Activated CD4-positive, alpha-beta T cell treated with anti-CD3 and anti-CD28 coated beads, Interleukin-2, amount 50 U/mL, for 16 hours (primary cell): ENCODE measurements at places on chromosomes 1 and 21.
A peak's percentile ranks its signal among the peaks of the same experiment; 100 is the strongest.

DNA sequence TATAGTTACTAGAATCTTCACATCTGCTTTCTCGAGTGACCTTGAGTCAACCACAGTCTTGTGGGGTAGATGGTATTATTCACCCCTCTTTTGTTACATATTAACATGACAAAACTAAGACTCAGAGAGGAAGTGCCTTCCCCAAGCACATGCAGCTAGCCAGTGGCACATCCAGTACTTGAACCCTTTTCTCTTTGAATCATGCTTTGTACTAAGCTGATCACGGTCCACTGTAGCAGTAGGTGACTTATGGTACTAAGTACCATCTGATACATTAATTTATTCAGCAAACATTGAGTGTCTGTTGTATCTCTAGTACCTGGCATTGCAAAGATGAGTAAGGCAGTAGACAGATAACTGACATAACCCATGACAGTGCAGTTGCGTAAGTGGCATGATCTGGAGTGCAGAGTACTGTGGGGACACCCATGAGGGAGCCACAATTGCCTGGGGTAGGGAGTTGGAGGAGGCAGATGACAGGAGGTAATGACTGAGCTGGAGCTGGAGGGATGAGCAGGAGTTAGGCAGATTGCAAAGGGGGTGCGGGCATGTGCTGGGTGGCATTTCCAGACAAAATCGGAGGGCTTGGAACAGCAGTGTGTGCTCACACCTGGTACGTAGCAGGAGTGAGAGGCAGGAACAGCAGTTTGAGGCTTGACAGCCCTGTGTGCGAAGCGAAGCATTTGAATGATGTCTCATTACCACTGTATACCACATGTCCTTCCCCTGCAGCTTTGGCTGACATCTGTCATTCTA is 29.8 kb downstream of the UCK2 start:
- DNase-seq = peak; percentile 14

DNA sequence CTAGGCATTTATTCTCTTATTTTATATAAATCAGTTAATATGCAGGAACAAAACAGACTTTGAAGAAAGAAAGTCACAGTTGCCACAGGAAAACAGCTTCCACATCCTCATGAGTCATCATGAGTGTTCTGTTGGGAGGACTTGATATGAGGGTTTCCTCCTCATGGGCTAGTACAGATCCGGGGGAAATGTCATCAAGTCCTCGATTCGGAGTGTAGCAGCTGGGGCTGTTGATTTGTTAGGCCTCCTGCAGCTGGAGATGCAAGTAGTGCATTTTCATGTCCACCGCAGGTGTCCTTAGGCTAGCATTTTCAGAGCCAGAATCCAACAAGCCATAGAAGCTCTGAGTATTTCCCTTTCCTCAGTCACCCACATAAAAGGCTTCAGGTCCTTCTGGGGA is 36.7 kb downstream of the ADAM30 start:
- DNase-seq = peak; percentile 51

GRCh38 chr21:33268737-33269441 is 2.7 kb downstream of the IL10RB start:
- peak; percentile 20 for DNase-seq

- DNase-seq = no peak
Measured at GRCh38 chr1:57590978-57591377, 167.1 kb upstream of the DAB1 start.

- no peak for DNase-seq
Measured at GRCh38 chr1:88052167-88052566, 631.9 kb upstream of the PKN2 start.

DNA sequence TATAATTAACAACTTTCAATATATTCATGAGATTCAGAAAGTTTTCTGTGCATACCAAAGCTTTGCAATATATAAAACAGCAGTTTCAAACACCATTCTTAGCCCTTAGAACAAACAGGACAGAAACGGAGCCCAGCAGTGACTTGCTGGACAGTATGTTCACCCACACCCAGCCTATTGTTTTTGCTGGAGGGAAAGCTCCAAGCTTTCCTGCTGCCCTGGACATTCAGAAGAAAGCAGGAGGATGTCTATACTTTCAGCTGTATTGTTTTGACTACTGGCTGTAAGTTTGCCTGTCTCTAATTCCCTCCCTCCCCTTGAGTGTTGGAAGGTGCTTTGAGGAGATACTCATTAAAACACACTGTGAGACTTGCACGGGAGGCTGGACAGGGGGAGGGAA is 9.6 kb downstream of the DENND2C start:
- no peak for DNase-seq

DNA sequence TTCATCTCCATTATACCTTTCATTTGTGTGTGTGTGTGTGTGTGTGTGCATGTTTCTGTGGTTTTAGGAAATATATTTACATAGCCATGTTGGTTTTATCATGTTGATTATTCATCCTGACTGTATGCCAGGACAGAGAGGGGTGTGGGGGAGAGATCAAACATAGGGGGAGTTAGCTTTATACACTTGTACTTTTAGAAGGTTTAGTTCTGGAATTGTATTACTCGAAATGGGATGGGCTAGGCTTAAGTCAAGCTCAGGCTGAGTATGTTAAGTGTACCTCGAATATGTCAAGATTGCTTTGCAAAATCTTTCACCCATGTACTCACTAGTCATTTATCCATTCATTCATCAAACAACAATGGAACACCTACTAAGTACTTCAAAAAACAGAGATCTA is 123.3 kb downstream of the HMCN1 start:
- no peak for DNase-seq

DNA sequence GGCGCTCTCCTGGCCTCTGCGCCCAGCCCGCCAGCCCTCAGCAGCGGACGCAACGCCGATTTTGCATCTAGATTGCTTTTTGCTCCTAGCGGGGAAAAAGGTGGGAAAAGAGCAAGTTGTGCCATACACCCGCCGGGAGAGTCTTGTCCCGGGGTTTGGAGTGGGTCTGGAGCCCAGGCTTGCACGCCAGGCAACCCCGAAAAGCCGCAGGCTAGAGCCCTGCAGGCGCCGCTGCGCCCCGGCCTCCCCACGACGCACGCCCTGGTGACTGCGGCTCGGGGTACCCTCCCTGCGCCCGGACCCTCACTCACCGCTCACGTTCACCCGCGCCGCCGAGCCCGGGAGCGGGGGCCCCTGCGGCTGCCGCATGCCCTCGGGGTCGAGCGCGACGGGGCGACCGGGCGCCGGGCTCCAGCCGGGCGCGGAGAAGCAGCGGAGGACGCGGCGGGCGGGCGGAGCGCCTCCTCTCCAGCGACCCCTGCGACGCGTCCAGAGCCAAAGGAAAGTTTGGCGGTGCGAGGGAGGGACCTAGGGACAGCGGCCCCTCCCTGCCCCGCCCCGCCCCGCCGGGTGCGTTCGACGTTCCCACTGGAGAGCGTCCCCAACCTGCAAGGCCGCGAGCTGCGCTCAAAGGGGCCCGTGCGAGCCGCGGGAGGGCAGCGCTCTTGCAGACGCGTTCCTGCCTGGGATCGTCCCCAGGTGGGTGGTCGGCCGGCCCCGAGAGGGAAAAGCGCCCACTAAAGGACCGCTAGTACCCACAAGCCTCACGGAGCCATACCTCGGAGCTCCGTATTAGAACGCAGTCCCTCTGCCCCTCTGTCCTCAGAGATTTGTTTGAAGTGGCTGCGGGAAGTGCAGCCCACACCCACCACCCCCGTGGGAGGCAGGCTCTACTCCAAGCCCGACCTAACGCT is at the start of gene LPAR3:
TSS of gene LPAR3 (minus strand) at position 502 of the 914 bp plus-strand sequence. CDS start 27,086 bp downstream, outside the sequence.
- DNase-seq = no peak

DNA sequence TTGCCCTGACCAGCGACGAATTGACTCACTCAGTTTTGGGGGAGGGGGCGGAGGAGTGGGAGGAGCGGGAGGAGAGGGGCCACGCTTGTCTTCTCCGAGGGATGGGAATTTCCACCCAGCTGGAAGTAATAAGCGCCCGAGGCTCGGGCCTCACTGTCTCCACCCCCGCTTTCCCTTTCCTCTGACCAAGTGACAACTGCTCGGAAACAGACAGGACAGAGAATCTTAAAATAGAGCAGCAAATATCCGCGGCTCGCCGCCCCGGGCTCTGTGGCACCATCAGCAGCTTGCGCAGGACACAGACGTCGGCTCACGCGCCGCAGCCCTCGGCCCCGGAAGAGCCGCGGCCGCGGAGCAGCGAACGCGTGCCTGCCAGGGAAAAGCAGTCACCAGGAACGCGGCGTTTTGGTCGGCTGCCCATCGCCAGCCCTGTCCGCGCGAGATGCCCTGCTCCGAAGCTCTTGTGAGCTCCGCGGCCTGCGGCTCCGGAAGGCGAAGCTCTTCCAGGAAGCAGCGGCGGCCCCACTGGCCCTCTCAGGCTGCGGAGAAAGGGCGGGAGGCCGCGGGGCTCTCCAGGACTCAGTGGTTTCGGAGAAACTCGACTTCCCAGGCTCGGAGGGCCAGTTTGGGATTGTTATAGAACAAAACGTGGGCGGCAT is 10.7 kb upstream of the RGS16 start:
- peak; percentile 55 for DNase-seq

- no peak for DNase-seq
Measured at GRCh38 chr1:163346326-163346870, 24.6 kb downstream of the NUF2 start.

DNA sequence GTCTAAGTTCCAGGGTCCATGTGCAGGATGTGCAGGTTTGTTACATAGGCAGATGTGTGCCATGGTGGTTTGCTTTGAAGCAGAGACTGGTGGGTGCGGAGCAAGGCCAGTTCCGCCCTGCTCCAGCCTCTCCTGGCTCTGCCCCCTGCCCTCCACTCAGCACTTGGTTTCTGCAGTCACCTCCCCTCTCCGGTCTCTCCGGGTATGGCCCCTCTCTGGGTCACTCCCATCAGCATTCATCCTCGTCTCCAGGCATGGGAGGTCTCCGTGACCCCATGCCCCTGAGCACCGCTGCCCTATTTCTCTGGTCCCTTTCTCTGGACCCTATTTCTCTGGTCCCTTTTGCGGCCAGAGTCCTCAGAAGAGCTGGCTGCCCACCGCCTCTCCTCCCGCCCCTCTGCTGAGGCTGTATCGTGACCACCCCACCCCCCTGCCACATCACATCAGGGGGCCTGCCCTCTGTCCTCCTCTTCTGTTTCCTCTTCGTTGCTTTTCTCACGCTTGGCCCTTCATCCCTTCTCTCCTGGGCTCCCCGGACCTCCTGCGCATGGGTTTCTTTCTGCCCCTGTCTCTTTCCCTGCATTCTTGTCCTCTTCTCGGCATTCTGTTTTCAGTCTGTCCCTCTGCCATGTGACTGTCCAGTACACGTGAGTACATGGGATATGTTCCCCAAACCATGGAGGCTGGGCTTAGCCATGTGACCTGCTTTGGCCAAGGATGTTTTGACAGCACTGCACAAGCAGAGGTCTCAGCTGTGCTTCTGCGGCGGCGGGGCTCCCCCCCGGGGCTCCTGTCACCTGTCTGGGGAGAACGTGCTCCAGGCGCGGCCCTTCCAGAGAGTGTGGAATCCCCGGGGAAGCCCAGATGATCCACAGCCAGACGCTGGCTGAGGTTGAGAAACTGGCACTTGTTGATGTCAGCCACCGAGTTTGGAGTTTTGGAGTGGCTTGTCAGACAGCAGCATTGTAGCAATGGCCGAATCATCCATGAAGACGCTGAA is 54.4 kb upstream of the C1orf174 start:
- no peak for DNase-seq

DNA sequence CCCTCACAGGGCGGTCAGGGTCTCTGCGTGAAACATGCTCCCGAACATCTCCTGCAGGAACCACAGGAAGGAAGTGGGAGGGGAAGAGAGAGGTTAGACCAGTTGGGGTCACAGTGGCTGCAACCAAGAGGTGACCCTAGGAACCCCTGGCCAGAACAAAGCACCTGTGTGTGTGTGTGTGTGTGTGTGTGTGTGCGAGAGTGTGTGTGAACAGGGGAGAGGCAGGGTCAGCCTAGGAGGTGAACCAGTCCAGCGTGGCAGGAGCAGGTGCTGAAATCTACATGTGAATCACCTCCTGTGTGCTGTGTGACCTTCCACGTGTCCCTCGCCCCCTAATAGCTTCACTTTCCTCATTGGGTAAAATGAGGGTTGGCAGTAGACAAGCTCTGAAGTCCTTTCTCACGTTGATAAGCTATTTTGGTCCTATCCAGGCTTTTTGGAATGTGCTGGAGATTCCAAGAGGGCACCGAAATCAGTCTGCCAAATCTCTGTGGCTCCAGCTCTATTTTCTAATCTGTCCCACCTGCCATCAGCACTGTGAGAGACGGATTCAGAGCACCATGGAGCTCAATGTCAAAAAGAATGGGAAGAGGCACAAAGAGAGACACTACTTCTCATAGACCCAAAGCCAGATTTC is 27.8 kb downstream of the SLC26A9 start:
- DNase-seq = no peak

DNA sequence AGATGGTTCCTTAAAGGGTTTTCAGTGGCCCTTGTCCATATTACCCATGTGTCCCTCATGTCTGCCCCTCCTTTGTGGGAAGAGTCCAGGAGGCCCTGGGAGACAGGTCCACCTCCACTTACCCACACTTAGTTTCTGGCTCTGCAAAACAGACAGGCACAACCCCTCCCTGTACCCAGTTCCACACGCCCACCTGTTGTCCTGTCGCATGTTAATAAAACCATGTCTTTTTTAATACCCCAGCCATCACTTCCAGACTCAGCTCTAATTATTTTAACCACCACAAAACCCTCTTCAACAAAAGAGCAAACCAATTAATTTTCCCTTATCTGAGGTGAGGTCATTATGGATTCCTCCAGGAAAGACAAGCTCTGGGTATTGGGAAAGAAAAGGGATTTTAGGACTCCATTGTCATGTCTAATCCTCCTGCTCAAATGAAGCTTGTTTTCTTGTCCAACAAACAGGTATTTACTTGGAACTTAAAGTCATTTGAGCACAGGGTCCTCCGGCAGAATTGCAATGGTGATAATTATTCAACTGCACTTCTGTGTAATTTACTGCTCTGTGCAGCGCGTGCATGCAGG is 68.9 kb downstream of the CCDC185 start:
- no peak for DNase-seq

- DNase-seq = no peak
Measured at GRCh38 chr21:34603710-34604057, 11.2 kb downstream of the RCAN1 start.

DNA sequence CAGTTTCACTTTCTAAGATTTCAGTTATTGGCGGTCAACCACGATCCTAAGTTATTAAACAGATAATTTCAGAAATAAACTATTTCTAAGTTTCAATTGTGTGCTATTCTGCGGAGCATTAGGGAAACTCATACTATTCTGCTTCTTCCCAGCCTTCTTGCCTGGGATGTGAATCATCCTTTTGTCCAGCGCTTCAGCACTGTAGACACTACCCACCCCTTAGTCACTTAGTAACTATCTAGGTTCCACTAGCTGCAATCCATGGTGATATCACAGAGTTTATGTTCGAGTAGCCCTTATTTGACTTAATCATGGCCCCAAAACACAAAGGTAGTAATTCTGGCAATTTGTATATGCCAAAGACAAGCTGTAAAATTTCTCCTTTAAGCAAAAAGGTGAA is 279.9 kb upstream of the ADAMTS5 start:
- no peak for DNase-seq

GRCh38 chr1:70438529-70438928 is 27.5 kb downstream of the CTH start:
- DNase-seq = peak; percentile 35
